Uterine smooth muscle cell (primary cell): ENCODE measurements at places on chromosomes 7 and 10. TPM values are rescaled to one million over a fixed set of nuclear protein-coding genes. Genes with fewer than 3 reads are reported as not detected.

SORCS1 gene
- total RNA-seq, result not detected in 2 replicates

ACSM6 gene
- not detected in 2 replicates for total RNA-seq

TFR2 gene
- 0.33 and 0.37 TPM in 2 replicates for total RNA-seq

NAT16 gene
- total RNA-seq, result under 0.01 and 0.33 TPM in 2 replicates

ITPRID1 gene
- total RNA-seq, result not detected in 2 replicates

CYP3A7 gene
- total RNA-seq, result 0.55 and 1.2 TPM in 2 replicates

SCD gene
- 532 and 1,071 TPM in 2 replicates for total RNA-seq

HMX2 gene
- total RNA-seq, result not detected in 2 replicates

UCMA gene
- total RNA-seq, result not detected in 2 replicates

COL28A1 gene
- total RNA-seq, result 0.55 and 0.87 TPM in 2 replicates

SPDYE1 gene
- total RNA-seq, result not detected in 2 replicates

CAV1 gene
- 296 and 541 TPM in 2 replicates for total RNA-seq

PLEKHS1 gene
- total RNA-seq, result not detected in 2 replicates

PPP3CB gene
- 34.9 and 36.6 TPM in 2 replicates for total RNA-seq

CDNF gene
- total RNA-seq, result 1.1 and 1.3 TPM in 2 replicates

NCF1 gene
- total RNA-seq, result 0.12 TPM in 1 of 2 replicates, not detected in the other

C7orf57 gene
- total RNA-seq, result 0.11 TPM in 1 of 2 replicates, not detected in the other

MEST gene
- 5.5 and 14.2 TPM in 2 replicates for total RNA-seq

INA gene
- 0.50 and 1.3 TPM in 2 replicates for total RNA-seq

SLK gene
- 67.6 and 87.3 TPM in 2 replicates for total RNA-seq

GPR146 gene
- total RNA-seq, result 2.1 and 2.7 TPM in 2 replicates

MRC1 gene
- total RNA-seq, result under 0.01 and 0.12 TPM in 2 replicates

FBXO24 gene
- 0.55 and 1.4 TPM in 2 replicates for total RNA-seq

WEE2 gene
- not detected in 2 replicates for total RNA-seq

UBTD1 gene
- 25.6 and 31.2 TPM in 2 replicates for total RNA-seq

LANCL2 gene
- 20.0 and 27.6 TPM in 2 replicates for total RNA-seq

TCAF2 gene
- 1.4 and 1.9 TPM in 2 replicates for total RNA-seq

ECHDC3 gene
- 7.2 and 12.0 TPM in 2 replicates for total RNA-seq

CCZ1B gene
- total RNA-seq, result 52.2 and 56.8 TPM in 2 replicates

STOX1 gene
- total RNA-seq, result 0.12 and 0.44 TPM in 2 replicates

ZP3 gene
- 0.55 and 0.87 TPM in 2 replicates for total RNA-seq

ZNF736 gene
- 14.7 and 18.6 TPM in 2 replicates for total RNA-seq

SH2D4B gene
- total RNA-seq, result not detected in 2 replicates

ADCK2 gene
- total RNA-seq, result 19.8 and 25.5 TPM in 2 replicates

SGCE gene
- 71.6 and 78.4 TPM in 2 replicates for total RNA-seq

ABCC2 gene
- total RNA-seq, result 0.55 and 0.75 TPM in 2 replicates

TMEM196 gene
- total RNA-seq, result not detected in 2 replicates

GJC3 gene
- not detected in 2 replicates for total RNA-seq

CTNNA3 gene
- total RNA-seq, result not detected in 2 replicates

KIAA1549 gene
- 1.5 and 2.4 TPM in 2 replicates for total RNA-seq

PRXL2A gene
- 14.9 and 29.5 TPM in 2 replicates for total RNA-seq

C10orf62 gene
- 0.11 and 0.37 TPM in 2 replicates for total RNA-seq

PAOX gene
- total RNA-seq, result 4.0 and 9.2 TPM in 2 replicates

ZPBP gene
- total RNA-seq, result not detected in 2 replicates

PNLIP gene
- total RNA-seq, result not detected in 2 replicates

ZNF467 gene
- total RNA-seq, result 0.22 and 0.62 TPM in 2 replicates

HOXA3 gene
- under 0.01 and 1.2 TPM in 2 replicates for total RNA-seq

MUC12 gene
- 0.37 and 0.44 TPM in 2 replicates for total RNA-seq

NUTM2A gene
- 0.62 TPM in 1 of 2 replicates, not detected in the other for total RNA-seq

ATOH7 gene
- total RNA-seq, result not detected in 2 replicates

STEAP2 gene
- 16.8 and 19.0 TPM in 2 replicates for total RNA-seq

PON1 gene
- not detected in 2 replicates for total RNA-seq

UCN3 gene
- not detected in 2 replicates for total RNA-seq

RBM48 gene
- total RNA-seq, result 13.8 and 13.9 TPM in 2 replicates

WDR37 gene
- total RNA-seq, result 14.6 and 22.7 TPM in 2 replicates

RFC2 gene
- 15.6 and 50.8 TPM in 2 replicates for total RNA-seq

RASSF4 gene
- 3.8 and 6.0 TPM in 2 replicates for total RNA-seq
